Fibroblast of skin of left biceps (primary cell): ENCODE measurements at places on chromosomes 5 and 9.

DNA sequence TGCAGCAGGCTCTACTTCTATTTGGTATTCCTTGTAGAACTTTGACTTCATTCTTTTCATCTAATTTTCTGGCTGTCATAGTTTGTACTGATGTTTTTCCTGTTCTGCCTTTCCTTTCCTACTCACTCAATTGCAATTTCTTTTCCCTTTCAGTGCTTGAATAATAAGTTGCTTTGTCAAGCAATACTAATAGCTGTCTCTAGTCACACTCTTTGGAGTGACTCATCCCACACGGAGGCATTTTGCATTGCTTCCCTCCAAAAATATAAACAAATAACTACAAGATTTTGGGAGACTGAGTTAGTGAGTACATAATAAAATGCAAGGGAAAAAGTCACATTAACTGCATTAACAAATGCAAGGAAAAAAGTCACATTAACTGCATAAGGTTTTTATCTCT is 465.9 kb downstream of the CDH9 start:
- no peak for DNase-seq

DNA sequence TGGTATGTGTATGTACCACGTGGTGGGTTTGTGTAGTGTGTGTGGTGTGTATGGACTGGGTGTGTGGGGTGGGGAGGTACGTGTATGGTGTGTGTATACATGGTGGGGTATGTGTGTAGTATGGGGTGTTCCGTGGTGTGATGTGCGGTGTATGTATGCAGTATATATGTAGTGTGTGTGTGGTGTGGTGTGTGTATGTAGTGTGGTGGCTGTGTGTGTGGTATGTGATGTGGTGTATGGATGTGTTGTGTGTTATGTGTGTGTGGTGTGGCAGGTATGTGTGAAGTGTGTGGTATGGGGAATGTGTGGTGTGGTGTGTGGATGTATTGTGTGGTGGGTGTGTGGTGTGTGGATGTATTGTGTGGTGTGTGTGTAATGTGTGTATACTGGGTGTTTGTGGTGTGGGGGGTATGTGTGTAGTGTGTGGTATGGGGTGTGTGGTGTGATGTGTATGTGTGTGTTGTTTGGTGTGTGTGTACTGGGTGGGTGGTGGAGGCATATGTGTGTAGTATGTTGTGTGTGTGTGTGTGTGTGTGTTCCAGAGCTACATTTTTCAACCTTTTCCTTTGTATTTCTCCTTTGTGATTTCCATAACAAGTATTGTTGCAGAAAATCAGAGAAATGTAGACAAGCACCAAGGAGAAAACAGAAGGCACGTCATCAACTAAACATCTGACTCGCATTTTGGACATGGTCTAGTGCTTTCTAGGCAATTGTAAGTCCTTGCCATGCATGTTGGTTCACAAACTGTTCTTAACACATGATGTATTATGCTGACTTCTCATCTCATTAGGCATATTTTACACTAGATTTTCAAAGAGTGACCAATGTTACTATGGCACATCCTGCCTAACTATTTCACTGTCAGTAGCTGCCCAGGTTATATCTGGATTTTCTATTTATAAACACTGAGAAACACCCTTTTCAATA is 13.2 kb downstream of the SEMA4D start:
- DNase-seq, result no peak

- DNase-seq, result no peak
These were observed 3.4 kb downstream of the VCAN start for GRCh38 chr5:83474991-83475390.

DNA sequence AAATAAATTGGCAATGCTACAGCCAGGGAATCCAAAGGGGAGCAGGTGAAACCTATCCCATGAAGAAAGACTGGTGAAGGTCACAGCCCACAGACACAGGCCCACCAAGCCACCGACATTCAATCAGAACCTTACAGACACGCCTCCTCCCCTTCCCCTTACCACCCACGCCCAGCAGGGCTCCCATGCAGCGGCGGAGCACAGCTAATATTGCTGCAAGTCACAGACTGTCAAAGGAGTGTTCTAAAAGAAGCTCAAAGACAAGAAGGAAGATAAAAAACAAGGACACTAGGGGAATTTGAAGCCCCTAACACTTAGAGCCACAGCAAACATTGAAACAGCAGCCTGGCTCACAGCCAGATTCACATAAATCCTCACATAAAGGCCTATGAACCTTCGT is 91.2 kb downstream of the MED10 start:
- no peak for DNase-seq

DNA sequence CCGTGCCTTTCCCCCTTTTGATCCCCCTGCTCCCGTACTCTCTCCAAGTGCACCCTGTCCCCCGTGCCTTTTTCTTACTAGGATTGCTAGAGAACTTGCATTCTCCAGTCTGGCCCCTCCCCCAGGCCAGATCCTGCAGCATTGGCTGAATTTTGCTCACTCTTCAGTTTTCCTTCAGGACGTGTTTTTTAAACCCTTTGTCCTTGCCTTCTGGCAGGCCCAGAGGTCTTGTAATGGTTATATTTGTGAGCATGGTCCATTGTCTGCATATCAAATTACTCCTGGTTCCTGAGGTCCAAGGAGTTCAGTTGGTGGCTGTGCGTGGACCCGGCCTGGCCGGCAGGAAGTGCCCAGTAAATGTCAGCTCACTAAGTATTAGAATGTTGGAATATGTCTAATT is 606 bp downstream of the TBC1D13 start:
- DNase-seq, result no peak

- no peak for DNase-seq
These were observed 13.2 kb downstream of the GZMK start for GRCh38 chr5:55037046-55037771.

DNA sequence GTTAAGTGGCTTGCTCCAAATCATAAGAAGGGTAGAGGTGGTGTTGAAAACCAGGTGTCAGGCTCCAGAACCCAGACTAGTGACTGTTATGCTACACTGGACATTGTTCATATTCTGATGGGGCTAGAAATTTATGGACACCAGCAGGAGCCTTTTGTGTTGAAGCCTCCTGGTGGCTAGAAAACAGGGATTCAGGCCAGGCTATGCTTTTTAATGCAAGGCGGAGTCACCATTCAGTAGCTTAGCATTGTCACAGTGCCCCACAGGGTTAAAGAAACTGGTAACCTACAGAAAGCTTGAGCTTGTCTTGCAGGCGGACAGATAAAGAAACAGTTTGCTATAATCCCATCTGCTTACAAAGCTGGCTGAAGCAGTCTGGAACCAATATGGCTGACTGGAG is 23.0 kb upstream of the GOLM1 start:
- no peak for DNase-seq

DNA sequence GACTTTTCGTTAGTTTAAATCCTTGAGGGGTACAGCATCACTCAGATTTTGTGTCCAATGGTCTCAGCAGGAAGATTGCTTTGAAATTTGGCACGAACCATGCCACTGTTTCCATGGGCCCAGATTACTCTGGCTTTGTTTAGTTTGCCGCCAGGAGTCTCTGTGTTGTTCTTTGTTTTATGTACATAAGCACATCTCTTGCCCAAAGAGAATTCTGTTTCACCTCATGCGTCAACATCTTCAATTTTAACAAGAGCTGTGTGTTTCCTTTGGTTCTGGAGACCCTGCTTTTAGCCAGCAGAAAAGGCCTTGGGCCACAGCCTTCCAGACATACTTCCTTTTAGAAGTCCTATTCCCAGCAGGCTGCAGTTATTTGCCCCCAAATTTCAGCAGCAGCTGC is 62.4 kb downstream of the TNPO1 start:
- DNase-seq, result no peak

- DNase-seq, result no peak
These were observed 1.0 kb upstream of the PANK3 start for GRCh38 chr5:168580227-168580508.

DNA sequence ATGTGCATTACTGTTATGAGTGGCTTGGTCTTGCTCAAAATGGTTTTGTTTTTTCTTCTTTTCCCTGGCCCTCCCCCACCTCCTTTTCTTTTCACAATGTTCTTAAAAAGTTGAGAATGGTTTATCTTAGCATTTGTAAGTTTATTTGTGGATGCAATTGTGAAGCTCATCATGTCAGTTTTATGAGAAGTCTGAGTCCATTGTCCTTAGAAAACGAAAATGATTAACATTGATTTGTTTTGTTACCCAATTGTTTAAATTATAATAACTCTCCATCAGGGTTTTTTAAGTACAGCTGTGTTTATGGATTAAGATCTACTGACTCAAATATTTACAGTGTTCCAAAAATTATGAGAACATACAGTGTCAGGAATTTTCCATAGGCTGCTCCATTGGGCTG is 511.3 kb upstream of the PAPPA start:
- DNase-seq, result no peak
